Activated CD4-positive, alpha-beta memory T cell treated with anti-CD3 and anti-CD28 coated beads, Interleukin-2, amount 10 ng/mL, durations not matched to agents 7 days and 5 days (primary cell): ENCODE measurements at places on chromosomes 1 and 21. TPM values are rescaled to one million over a fixed set of nuclear protein-coding genes. Genes with fewer than 3 reads are reported as not detected.

GRCh38 chr1:185297982-185298381, 19.1 kb downstream of the IVNS1ABP start:
- H3K4me3 ChIP-seq = no peak overlapping the region
- H3K36me3 ChIP-seq = peaks cover 74% of the 10 kb centered on the region
- H3K27me3 ChIP-seq = no peaks in the 10 kb centered on the region
- H3K4me1 ChIP-seq = peaks cover 2% of the 10 kb centered on the region
- DNase-seq = no peak

DNA sequence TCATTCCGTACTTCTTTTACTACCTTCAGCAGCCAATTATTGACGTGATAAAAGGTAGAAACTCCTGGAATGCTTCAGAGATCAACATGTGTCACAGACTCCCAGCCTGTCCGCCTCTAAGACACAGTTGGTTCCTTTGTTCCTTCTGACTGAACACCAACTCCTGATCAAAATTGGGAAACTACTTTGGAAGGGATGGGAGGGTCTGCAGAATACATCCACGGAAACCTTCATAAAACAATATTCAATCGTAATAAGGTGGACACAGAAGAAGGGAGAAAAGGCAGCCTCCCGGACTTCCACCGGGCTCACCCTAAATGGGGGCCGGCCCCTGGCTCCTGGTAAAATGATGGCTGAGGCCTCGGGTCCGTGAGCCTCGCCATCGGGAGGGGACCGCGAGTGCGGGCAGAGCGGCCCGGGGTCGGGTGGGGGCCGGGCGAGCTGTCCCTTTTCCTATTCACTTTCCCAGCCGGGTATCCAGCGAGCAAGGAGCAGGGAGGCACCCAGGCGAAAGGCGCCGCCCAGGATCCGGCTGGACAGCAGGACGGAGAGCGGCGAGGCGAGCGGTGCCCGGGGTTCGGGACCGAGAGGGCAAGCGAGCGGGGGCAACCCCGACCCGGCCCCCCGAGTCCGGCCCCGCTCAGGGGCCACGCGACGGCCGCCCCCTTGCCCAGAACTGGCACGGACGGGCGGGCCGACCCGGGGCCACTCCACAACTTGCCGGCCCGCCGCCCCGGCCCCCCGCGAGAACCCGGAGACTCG, 805 bp downstream of the NRIP1 start:
- peak overlapping the region; percentile 29 for H3K27ac ChIP-seq
- no peak for DNase-seq
- peaks cover 31% of the 10 kb centered on the region for H3K4me1 ChIP-seq
- peak overlapping the region; percentile 73 for H3K4me3 ChIP-seq

GRCh38 chr1:6137758-6138157, 42.4 kb downstream of the CHD5 start:
- no peaks in the 10 kb centered on the region for H3K36me3 ChIP-seq
- H3K27ac ChIP-seq = no peak overlapping the region
- no peaks in the 10 kb centered on the region for H3K4me1 ChIP-seq
- H3K27me3 ChIP-seq = no peaks in the 10 kb centered on the region

GRCh38 chr1:16461681-16462080, 21.2 kb downstream of the NECAP2 start:
- no peaks in the 10 kb centered on the region for H3K4me1 ChIP-seq
- H3K27me3 ChIP-seq = no peaks in the 10 kb centered on the region
- H3K27ac ChIP-seq = no peak overlapping the region
- H3K36me3 ChIP-seq = peaks cover 58% of the 10 kb centered on the region
- no peak for DNase-seq

DNA sequence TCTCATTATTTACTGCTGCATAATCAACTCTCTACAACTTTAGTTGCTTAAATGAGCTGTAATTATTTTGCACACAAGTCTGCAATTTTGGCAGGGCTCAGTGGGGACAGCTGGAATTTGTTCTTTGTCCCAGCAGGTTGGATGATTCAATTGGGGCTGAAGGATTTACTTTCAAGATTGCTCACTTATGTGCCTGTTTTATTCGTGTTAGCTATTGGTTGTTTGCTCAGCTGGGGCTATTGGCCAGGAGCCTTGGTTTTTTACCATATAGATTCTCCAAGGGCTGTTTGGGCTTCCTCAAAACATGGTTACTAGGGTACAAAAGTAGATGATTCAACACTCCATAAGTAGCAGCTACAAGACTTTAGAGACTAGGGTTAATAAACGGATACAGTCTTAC, 13.4 kb downstream of the OR10R2 start:
- H3K4me1 ChIP-seq = no peaks in the 10 kb centered on the region
- H3K27me3 ChIP-seq = peaks cover 19% of the 10 kb centered on the region
- no peak overlapping the region for H3K4me3 ChIP-seq
- H3K27ac ChIP-seq = no peak overlapping the region

- no peak for DNase-seq
- H3K27me3 ChIP-seq = no peaks in the 10 kb centered on the region
- H3K4me1 ChIP-seq = peaks cover 9% of the 10 kb centered on the region
- H3K36me3 ChIP-seq = peaks cover 78% of the 10 kb centered on the region
Observed at GRCh38 chr1:226395753-226396152, 12.1 kb downstream of the PARP1 start.

- peaks cover 52% of the 10 kb centered on the region for H3K36me3 ChIP-seq
- DNase-seq = no peak
- H3K4me3 ChIP-seq = no peak overlapping the region
Observed at GRCh38 chr21:42003051-42003461, 7.1 kb downstream of the ZBTB21 start.

- DNase-seq = no peak
- no peaks in the 10 kb centered on the region for H3K36me3 ChIP-seq
- H3K27ac ChIP-seq = no peak overlapping the region
- no peaks in the 10 kb centered on the region for H3K27me3 ChIP-seq
- H3K4me3 ChIP-seq = no peak overlapping the region
Observed at GRCh38 chr1:239443361-239443760, 57.0 kb downstream of the CHRM3 start.

- no peak overlapping the region for H3K4me3 ChIP-seq
- H3K4me1 ChIP-seq = no peaks in the 10 kb centered on the region
- no peaks in the 10 kb centered on the region for H3K27me3 ChIP-seq
- no peaks in the 10 kb centered on the region for H3K36me3 ChIP-seq
- DNase-seq = no peak
Observed at GRCh38 chr1:17588048-17588871, 48.8 kb downstream of the ARHGEF10L start.

DNA sequence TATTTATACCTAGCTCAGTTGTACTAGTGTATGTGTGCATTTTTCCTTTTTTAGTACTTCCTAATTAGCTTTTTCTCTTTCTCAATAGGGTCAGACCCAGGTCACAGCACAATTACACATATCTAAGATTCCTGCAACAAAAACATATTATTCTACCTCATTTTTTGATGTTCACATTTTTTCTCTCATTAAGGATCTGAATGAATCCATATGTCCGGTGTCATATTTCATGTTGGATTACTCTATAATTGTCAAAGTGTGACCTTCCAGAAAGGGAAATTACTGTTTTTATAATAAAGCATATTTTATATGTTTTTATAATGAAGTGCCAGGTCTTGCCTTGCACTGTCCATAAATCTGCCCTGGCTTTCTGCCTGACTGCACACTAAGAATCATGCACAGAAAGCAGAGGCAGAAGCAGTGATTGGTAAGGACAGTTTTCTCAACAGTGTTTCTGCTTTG, 143.7 kb downstream of the KCNT2 start:
- no peaks in the 10 kb centered on the region for H3K36me3 ChIP-seq
- no peak overlapping the region for H3K27ac ChIP-seq
- no peak overlapping the region for H3K4me3 ChIP-seq
- no peak for DNase-seq
- H3K4me1 ChIP-seq = no peaks in the 10 kb centered on the region

DNA sequence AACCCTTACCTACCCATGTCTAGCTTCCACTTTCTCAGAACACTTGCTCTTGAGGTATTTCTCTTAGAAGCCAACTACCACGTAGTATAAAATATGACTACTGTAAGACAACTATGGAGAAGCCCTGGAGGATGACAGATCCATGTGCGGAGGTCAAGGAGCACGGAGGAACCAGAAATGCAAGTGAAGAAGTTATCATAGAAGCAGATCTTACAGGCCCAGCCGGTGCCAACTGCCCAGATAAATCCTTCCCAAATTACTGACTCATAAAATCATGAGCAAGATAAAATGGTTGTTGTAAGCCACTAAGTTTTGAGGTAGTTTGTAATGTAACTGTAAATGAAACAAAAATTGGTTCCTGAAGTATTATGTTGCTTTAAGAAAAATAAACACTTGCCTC, 12.6 kb downstream of the GTF2B start:
- DNase-seq = no peak
- H3K4me1 ChIP-seq = peaks cover 31% of the 10 kb centered on the region
- no peaks in the 10 kb centered on the region for H3K27me3 ChIP-seq
- no peak overlapping the region for H3K27ac ChIP-seq
- no peak overlapping the region for H3K4me3 ChIP-seq

DNA sequence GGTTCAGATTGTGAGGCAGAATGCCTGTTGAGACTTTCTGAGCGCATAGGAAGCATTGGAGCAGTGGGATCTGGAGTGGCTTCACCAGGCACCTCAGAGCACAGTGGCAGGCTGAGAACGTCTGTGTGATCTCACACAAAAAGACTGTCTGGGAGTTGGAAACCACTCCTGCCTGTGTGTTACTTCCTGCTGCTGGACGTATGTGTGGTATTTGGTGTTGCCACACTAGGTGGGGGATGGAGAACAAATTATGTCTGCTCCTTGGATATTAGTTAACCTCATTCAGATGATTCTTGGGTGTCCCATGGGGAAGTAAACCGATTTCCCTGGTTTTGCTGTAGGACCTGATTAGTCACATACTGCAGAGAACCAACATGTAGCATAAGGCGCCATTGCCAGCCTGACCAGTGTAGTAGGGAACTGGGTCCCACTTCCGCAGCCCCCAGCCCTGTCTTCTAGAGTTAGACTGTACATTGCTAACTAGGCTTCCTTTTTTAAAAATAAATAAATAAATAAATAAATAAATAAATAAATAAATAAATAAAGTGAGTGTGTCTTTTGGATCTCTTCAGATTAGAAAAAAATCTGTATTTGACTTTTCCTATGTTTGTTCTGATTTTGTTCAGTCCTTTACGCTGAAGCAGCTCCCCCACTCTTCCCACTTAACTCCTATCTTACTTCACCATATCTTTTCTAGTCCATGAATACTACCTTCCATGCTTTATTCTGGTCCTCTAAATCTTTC, 26.9 kb downstream of the UCK2 start:
- DNase-seq = no peak
- no peaks in the 10 kb centered on the region for H3K27me3 ChIP-seq
- H3K36me3 ChIP-seq = no peaks in the 10 kb centered on the region
- peaks cover 62% of the 10 kb centered on the region for H3K4me1 ChIP-seq
- H3K4me3 ChIP-seq = no peak overlapping the region
- H3K27ac ChIP-seq = no peak overlapping the region

GRCh38 chr1:180945551-180945950, 32.9 kb downstream of the KIAA1614 start:
- H3K27ac ChIP-seq = no peak overlapping the region
- H3K4me1 ChIP-seq = no peaks in the 10 kb centered on the region
- H3K36me3 ChIP-seq = peaks cover 35% of the 10 kb centered on the region
- DNase-seq = no peak
- no peaks in the 10 kb centered on the region for H3K27me3 ChIP-seq

DNA sequence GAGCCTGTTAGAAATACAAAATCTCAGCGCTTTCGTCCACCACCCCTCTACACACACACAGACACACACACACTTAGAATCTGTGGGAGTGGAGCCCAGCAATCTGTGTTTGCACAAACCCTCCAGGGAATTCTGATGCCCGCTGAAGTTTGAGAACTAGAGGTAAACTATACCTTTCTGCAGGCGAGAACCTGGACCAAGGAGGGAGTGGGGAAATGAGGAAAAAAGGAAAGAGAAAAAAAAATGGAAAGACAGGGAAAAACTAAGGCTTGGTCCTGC, 468 bp upstream of the NIBAN1 start:
- peak overlapping the region; percentile 49 for H3K4me3 ChIP-seq
- H3K27ac ChIP-seq = peak overlapping the region; percentile 73
- H3K36me3 ChIP-seq = peaks cover 26% of the 10 kb centered on the region

GRCh38 chr1:70043804-70044203, 161.6 kb downstream of the LRRC40 start:
- no peaks in the 10 kb centered on the region for H3K27me3 ChIP-seq
- no peak for DNase-seq
- H3K4me3 ChIP-seq = no peak overlapping the region
- no peak overlapping the region for H3K27ac ChIP-seq

DNA sequence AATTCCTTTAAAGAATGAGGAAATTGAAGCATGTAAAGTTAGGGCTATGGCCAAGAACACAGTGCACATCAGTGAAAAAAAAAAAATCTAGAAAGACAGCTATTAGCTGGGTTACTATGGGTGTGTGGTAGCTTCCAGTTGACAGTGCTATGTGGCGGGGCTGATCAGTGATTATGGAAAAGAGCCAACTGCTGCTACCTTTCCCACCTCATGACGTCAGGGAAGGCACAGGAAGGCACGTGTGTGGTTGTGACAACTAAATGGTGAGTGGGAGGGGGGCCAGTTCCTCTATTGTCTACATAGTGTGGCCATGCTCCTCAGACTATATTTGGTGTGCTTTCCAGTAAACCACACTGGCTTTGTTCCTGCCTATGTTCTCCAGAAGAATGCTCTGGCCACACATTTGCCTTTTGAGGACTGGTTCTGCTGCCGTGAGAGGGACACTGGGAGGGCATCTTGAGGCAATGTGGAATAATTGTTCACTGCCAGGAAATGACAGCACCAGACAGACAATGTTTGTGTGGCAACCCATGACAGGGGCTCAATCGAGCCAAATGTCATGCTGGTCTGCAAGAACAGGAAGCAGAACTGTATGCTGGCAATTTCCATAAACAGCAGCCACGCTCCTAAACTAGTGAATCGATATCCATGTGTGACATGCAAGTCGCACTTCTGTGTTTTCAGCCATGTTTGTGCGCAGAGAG, 3.0 kb upstream of the SDE2 start:
- H3K4me3 ChIP-seq = no peak overlapping the region
- H3K36me3 ChIP-seq = peaks cover 6% of the 10 kb centered on the region
- H3K4me1 ChIP-seq = peaks cover 49% of the 10 kb centered on the region
- H3K27me3 ChIP-seq = no peaks in the 10 kb centered on the region

DNA sequence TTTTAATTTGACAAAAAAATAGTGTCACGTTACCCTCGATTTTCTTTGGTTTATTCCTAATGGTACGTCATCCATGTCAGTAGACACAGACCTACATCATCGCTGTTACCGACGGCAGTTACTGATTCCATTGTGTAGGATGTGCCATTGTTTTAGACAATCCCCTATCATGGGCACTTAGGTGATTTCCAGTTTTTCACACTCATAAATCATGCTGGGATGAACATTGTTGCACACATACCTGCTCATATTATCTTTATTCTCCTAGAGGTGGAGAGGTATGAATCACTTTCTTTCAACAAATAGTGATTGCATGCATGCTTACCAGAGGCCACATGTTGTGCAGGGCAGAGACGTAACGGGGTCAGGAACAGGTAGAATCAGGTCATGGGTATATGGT, 79.7 kb upstream of the EFHD2 start:
- peaks cover 30% of the 10 kb centered on the region for H3K27me3 ChIP-seq
- H3K27ac ChIP-seq = no peak overlapping the region
- H3K4me1 ChIP-seq = peaks cover 2% of the 10 kb centered on the region
- no peaks in the 10 kb centered on the region for H3K36me3 ChIP-seq
- no peak for DNase-seq
- no peak overlapping the region for H3K4me3 ChIP-seq

Gene IQCC
- 3.7 TPM for total RNA-seq

Gene EFNA1
- not detected for total RNA-seq

Gene TCEA3
- 1.7 TPM for total RNA-seq

Gene UTP11
- 29.1 TPM for total RNA-seq

Gene RIMS3
- total RNA-seq = 6.1 TPM

Gene CZIB
- 38.2 TPM for total RNA-seq

Gene WNT3A
- not detected for total RNA-seq

Gene AURKAIP1
- total RNA-seq = 122 TPM

Gene LCE2A
- not detected for total RNA-seq

Gene CENPS
- 15.2 TPM for total RNA-seq

Gene S100A7
- total RNA-seq = not detected

Gene ALG6
- total RNA-seq = 23.8 TPM

Gene PGM1
- 34.5 TPM for total RNA-seq

Gene LRRC71
- not detected for total RNA-seq
